NCI-H1048 (cell line): ENCODE measurements at places on chromosomes 2 and 18.

DNA sequence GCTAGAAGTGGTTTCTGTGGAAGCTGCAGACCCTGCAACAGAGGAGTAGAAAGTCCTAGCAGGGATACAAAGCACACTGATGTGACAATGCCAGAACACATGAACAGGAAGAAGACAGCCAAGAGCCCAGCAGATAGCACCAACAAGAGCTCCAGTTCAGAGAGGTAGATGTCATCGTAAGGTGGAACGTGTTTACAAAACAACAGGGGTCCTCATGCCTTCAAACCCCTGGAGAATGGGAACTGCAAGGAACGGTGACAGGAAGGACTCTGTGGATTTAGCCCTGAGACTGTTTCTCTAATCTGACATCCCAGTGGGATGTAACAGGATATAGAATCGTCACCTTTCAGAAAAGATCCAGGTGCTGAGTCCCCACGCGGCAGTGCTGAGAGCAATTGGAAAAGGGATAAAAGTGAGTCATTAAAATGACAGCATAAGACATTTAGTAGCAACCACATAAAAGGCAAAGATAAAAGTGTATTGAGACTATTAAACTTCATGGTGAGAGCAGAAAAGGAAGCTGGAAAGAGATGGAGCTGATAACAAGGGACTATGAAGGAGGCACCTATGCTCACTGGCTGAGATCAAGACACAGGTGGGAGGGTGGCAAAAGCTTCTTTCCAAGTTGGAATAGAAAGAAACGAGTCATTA lies 195.2 kb downstream of the FBXO15 start:
- DNase-seq: no peak

DNA sequence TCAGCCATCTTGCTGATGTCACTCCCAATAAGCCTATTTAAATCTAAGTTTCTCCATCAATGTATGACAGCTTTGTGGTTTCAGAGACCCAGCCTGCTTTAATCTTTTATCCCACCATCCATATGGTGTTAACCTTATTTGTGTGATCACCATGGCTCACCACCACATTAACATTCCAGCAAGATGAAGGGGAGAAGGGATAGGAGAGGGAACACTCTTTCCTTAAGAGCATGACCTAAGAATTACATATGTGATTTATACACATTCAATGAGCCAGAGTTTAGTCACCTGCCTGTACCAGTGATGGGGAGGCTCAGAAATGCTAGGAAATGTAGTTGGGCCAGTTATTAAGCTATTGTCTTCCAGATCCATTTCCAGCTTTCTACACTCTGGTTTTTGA lies 44.5 kb upstream of the CHN1 start:
- no peak for DNase-seq

- DNase-seq: no peak
Observed at GRCh38 chr18:7002107-7002506, 115.5 kb downstream of the LAMA1 start.

- no peak for DNase-seq
Observed at GRCh38 chr18:25817546-25818237, 272.7 kb downstream of the SS18 start.

DNA sequence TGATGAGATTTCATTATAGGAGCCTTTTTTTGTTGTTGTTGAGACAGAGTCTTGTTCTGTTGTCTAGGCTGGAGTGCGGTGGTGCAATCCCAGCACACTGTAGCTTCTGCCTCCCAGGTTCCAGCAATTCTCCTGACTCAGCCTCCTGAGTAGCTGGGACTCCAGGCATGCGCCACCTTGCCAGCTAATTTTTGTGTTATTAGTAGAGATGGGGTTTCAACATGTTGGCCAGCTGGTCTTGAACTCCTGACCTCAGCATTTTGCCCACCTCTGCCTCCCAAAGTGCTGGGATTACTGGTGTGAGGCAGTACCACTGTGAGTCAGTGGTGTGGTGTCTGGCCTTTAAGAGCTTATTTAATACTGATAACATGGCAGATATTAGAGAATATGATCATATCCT lies 60.1 kb downstream of the MOB4 start:
- DNase-seq: no peak

DNA sequence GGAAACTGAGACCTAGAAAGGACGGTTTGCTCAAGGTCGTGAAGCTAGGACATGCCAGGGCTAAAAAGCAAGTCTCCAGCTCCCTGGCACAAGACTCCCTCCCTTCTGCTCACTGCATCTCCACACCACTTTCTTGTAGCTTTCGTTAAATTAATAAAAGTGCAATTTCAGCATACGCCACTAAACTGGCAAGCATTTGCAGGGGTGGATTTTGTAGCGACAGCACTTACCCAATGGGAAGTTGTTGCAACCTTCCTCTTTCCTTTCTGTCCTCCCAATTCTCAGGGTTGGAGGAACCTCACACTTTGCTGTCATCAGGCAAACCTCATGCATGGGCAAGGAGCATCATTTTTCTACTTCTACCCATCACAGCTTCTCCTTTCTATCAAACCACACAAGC lies 7.4 kb upstream of the RHOB start:
- DNase-seq: no peak

DNA sequence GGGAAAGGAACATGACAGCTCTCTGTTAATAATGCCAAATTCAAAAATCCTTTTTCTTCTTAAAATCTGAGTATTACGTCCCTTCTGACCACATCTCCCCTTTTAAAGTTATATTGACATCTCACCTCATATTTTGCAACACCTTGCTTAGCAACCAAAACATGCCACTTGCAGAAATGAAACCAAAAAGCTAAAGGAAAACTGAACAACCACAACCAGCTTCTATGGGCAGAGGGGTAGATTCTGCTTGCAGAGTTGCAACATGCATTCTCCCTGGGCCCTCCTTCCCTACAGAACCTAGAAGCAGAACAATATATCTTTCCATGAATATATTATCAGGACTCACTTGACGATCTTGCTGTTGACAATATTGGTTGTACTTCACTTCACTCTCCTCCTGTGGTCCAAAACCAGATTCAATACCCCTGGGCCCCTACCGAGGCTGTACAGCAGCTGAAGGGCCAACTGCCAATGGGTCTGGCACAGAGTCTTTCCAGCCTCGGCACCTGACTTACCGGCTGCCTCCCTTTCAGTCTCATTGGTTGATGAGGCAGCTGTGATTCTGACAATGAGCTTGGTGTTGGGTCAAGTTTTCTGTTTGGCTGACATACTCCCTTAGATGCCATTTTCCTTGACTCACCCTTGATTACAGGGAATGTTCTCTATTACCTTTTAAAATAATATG lies 616.6 kb downstream of the ZEB2 start:
- no peak for DNase-seq
